CD8-positive, alpha-beta memory T cell (primary cell): ENCODE measurements at places on chromosomes 7 and 10. TPM values are rescaled to one million over a fixed set of nuclear protein-coding genes. Genes with fewer than 3 reads are reported as not detected.

GRCh38 chr7:67588631-67589030 is 592.0 kb downstream of the TYW1 start:
- no peaks in the 10 kb centered on the region for H3K27me3 ChIP-seq
- no peak overlapping the region for H3K4me3 ChIP-seq
- DNase-seq = no peak

DNA sequence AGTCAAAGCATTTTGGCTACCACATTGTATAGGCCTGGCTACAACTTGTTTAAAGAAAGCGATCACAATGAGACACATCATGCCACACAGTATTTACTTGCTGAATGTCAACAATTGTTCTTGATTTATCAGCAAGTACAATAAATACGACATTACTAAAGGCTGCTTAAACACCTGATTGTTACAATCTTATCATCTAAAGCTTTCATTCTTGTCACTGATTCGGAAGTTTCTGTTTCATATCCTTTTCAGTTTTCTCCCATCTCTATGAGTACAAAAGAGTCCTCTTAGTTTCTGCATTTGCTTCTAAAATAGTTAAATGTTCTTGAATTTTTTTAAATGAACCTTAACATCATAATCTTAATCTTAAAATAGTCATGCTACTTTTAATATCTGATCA is 128.1 kb upstream of the LRRN3 start:
- DNase-seq = no peak
- no peaks in the 10 kb centered on the region for H3K4me1 ChIP-seq
- no peaks in the 10 kb centered on the region for H3K36me3 ChIP-seq
- H3K27me3 ChIP-seq = no peaks in the 10 kb centered on the region
- H3K27ac ChIP-seq = no peak overlapping the region

DNA sequence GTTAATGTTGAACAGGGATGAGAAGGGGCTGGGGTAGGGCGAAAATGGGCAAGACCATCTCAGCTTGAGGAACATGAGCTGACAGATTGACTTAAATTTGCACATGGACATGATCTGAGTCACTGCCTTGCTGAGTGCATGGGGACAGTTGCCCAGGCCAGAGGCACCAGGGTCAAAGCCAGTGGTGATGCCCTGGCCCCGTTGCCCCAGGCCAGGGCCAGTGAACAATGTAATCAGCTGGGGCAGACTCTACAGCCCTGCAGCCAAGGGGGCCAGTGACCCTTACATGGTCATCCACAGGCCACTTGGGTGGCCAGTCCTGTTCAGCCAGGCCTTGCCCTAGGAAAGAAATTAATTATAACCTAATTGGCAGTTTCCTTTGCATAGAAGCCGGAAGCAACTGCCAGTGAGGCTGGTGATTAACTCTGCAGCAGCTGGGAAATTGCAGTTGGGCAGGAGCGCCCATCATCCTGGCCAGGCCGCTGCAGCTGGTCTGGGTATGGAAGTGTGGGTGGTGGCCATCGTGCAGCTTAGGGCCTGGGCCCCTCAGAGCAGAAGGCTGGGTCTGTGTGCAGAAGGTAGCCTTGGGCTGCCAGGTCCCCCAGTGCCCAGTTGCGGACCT is 9.6 kb downstream of the RET start:
- H3K4me1 ChIP-seq = no peaks in the 10 kb centered on the region
- H3K4me3 ChIP-seq = no peak overlapping the region
- no peaks in the 10 kb centered on the region for H3K27me3 ChIP-seq
- H3K27ac ChIP-seq = no peak overlapping the region

CTAGE4 gene
- total RNA-seq = 1.8 TPM

SPDYE16 gene
- 0.42 TPM for total RNA-seq
